Midbrain (tissue), 1 donor: ENCODE measurements at places on chromosomes 1 and 21.

- no peak for DNase-seq
Measured at GRCh38 chr1:63547621-63548294, 24.4 kb downstream of the EFCAB7 start.

DNA sequence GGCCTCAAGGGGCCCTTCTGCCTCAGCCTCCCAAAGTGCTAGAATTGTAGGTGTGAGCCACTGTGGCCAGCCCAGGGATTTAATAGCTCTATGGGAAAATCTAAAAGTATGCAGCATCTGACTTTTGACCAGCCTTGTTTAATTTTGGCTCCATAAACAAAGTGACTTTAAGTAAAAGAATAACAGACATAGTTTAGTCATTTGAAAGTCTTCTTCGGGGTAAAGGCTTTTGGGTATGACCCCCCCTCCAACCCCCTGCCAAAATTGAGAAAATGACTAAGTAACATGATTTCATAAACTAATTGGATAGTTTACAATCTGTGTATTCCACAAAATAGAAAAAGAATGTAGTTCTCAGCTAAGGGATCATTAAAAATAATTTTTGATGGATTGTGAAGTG is 17.0 kb downstream of the GPBP1L1 start:
- no peak for DNase-seq

DNA sequence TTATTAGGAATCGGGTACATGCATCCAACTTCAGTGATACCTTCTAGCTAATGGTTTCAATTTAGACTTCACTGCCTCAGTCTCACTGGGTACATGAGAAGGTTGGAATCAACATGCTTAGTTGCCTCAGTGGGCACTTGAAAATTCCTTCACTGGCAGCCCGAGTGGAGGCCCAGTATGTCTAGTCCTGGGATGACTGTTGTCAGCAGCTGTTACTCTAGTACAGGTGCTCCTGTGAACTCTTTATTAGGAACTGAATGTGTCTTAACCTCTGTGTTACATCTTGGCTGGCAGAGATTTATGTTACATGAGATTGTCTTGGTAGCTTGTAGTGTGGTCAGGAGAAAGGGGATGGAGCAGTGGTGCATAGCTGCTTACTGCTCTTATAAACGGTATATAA is 13.4 kb downstream of the PLA2G2E start:
- DNase-seq: no peak

DNA sequence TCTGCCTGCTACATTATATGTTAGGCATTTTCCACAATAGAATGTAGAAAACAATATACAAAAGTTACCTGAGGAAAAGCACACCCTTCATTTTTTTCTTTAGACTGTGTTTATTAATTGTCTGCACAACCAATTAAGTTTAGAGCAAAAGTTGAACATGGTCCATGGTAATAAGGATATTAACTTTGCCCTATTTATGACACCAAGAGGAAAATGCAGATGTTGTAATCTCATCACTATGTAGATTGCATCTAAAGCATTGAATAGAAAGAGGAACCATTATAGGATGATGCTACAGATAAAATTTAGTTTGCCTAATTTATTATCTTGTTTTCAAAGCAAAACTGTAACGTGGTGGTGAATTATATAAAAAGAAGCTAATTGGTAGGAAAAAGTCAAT is 59.7 kb upstream of the IGSF5 start:
- no peak for DNase-seq

GRCh38 chr21:31456201-31456600 is 112.1 kb upstream of the TIAM1 start:
- no peak for DNase-seq

DNA sequence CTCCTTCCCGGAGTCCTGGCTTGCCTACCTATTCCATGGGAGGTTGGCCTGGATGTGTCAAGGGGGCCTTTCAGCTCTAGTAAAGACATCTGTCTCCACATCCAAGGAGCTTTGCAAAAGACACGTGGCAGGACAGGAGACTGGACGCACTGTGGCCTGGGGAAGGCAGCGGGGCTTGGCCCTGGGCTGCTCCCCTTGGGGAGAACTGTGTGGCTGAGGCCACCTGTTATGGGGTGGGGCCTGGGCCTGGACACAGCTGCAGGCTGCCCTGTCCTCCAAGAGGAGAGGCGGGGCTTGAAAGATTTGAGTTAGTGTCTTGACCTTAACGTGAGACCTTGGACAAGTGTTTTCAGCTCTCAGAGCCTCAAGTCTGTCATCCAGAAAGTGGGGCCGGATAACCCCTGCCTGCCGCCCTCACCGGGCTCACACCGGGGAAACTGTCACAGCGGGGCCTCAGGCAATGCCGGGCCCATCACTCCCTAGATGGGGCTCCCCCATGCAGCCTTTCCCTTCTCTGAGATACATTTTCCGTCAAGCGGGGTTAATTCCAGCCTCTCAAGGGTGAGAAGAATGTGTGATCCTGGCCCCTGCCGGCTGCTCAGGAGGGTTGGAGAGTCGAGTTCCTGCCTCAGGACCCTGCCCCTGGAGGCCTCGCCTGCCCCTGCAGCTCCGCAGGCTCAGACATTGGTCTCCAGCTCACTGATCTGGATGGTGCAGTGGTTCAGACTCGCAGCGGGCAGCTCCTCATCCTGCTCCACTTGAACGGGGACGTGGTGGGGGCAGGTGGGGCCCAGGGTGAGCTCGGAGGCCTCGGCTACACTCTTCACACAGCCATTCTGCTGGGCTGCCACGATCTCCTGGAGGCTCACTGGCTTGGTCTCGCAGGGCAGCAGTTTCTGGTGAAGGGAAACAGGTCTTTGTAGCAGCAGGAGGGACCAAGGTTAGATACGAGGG is 25.6 kb downstream of the PODN start:
- DNase-seq: no peak

DNA sequence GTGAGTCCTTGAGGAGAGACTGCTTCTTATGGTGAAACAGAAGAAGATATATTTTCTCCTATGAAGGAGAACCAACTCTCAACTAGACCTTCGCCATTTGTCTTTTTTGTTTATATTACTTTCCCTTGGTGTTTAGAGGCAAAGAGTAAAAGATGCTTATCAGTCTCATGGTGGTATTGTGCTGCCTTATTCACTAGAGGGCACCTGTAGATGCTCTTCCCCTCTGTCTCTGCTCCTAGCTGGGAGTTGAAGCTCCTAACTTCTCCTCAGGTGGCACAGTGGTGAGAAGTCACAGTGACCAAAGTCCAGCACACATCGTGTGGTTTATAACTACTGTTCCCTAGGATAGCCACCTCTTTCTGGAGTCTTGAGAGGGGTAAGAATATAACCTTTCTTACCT is 1359.6 kb downstream of the PLA2G4A start:
- no peak for DNase-seq

DNA sequence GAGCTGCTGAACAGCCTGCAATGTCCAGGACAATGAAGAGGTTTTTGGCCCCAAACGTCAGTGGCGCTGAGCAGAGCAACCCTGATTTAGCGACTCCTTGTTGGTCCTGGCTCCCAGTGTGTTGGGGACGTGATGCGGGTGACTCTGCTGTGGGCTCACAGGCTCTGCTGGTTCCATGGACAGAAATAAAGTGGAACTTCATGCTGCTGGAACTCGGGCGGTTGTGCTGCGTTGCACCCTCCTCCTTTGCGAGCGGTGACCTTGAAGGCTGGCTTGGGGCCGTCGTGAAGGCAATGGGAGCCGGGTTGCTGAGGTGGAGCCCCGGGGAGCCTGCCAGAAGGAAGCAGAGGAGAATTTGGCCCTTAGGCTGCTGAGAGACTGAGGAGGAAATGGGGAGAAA is 122.6 kb upstream of the C1orf174 start:
- no peak for DNase-seq

GRCh38 chr1:158798531-158798930 is 17.5 kb upstream of the OR6N2 start:
- DNase-seq: no peak

DNA sequence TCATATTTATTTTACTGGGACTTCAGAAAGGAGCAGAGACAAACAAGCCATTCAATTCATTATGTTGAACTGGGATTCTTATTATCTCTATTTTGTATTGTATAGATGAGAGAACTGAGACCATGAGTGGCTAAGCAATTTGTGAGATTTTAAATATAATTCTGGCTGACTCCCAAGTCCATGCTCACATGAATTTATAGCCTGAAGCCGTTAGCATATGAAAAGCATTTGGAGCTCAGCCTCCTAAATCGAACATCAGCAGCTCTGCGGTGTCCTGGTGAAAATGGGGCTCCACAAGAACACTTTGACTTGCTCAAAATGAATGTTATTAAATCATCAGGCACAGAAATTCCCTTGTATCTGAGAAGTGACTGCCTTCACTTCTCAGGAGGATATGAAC is 96.8 kb upstream of the DPT start:
- no peak for DNase-seq

GRCh38 chr1:23194119-23194984 is 22.9 kb downstream of the HTR1D start:
- no peak for DNase-seq

GRCh38 chr1:69315823-69316222 is 251.9 kb upstream of the LRRC7 start:
- no peak for DNase-seq

GRCh38 chr1:154943649-154944400 is 7.3 kb upstream of the PMVK start:
- DNase-seq: peak; percentile 29

- DNase-seq: no peak
Measured at GRCh38 chr1:178354816-178355215, 141.9 kb downstream of the CLEC20A start.

GRCh38 chr1:38563942-38564735 is 295.4 kb downstream of the RRAGC start:
- no peak for DNase-seq
